ENCODE measurements at places on chromosomes 2 and 18. TPM values are rescaled to one million over a fixed set of nuclear protein-coding genes. Genes with fewer than 3 reads are reported as not detected.
A peak's percentile ranks its signal among the peaks of the same experiment; 100 is the strongest.

DNA sequence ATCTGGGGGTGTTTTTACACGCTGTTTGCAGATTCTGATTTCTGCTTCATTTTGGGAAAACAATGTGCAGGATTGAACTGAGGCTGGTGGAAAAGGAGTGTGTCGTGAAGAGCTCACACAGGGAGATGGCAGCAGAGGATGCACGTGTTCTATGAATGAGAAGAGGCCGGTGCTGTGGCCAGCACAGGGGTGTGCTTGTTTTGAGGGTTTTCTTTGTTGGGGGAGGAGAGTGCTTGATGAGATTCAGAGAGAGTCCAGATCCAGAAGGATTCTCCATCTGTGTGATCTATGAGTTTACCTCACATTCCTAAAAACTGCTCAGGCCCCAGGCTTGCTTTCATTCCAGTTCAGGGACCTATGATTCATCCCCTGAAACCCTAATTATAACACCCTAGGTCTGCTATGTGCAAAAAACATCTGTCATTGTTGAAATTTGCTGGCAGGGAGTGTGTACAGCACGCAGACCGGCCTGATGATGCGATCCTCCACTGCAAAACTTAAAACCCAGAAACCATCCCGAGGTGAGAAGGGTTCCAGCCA is 12.1 kb downstream of the TGFA start:
- DNase-seq: no peak

- peak; percentile 58 for DNase-seq
Observed at GRCh38 chr2:218897394-218898108, 16.9 kb downstream of the WNT10A start.

The UGT1A5 gene
- not detected for total RNA-seq

The INSIG2 gene
- total RNA-seq: 21.7 TPM

The CHPF gene
- 14.2 TPM for total RNA-seq
